ENCODE measurements at places on chromosomes 3 and 15.

- DNase-seq: no peak
Measured at GRCh38 chr3:126946405-126946804, 36.5 kb upstream of the PLXNA1 start.

DNA sequence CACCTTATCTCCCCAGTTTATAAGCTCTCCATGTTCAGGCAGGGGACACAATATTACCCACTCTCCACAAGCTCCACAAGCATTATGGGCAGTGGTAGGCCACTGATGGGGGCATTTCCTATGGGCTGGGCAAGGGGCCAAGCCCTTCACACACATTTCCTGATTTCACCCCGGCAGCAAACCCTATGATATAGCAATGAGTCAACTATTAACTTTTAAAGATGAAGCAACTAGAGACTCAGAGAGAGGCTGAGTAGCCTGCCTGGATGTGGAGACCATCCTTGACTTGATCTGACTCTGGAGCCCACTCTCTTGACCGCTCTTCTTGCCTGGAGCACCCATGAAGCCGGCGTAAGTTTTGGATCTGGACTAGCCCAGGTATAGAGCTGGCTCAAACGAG, 27.4 kb downstream of the FOXL2NB start:
- no peak for DNase-seq

GRCh38 chr3:123508178-123508577, 59.3 kb upstream of the ADCY5 start:
- DNase-seq: no peak

DNA sequence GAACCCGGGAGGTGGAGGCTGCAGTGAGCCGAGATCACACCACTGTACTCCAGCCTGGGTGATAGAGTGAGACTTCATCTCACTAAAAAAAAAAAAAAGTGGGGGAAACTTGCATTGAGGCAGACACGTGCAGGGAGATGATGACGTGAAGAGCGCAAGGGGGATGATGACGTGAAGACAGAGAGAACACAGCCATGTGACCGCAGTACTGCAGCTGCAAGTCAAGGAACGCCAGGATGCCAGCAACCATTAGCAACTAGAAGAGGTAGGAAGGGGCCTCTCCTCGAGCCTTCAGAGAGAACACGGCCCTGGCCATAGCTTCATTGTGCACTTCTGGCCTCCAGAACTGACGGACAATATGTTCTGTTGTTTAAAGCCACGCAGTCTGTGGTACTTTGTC, 28.3 kb downstream of the RFT1 start:
- no peak for DNase-seq

DNA sequence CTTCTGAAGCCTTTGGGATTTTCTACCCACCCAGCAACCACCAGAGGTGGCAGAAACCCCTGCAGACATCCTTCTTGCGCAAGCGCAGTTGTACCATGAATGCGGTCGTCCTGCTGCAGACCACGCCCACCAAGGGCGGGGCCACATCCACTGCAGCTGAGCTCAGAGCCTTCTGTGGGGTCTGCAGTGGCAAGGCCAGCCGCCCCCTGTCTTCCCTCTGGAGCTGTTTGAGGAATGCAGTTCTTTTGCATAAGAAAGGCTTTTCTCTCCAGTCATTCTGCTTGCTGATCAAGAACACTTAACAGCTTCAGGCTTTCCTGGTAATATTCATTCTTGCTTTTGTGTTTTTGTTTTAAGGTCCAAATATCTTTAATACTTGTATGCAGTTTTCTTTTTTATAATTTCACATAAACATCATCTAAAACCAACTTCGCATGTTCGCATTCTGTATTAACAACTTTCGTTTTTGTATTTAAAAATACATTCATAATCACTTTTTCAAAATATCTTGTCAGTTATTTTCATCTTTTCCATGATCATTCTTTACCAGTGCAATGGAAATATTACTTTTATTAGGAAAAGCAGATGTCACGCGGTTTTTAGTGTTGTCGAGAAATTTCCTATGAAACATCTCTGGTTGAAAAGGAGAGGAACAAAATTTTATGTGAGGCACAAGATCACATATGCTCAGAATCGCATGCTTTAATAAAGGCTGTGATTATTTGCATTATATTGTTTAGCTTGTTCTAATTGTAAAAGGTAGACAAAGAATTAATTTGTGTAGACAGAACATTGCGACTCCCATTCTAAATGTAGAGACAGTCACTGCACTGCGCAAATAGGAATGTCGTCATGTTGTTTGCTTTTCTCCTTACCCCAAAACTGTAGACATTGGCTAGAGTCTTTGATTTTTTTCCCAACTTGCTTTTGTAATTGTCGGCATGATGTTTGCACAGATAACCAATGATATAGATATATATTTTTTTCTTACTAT, 98.1 kb upstream of the SNRPN start:
- DNase-seq: no peak

DNA sequence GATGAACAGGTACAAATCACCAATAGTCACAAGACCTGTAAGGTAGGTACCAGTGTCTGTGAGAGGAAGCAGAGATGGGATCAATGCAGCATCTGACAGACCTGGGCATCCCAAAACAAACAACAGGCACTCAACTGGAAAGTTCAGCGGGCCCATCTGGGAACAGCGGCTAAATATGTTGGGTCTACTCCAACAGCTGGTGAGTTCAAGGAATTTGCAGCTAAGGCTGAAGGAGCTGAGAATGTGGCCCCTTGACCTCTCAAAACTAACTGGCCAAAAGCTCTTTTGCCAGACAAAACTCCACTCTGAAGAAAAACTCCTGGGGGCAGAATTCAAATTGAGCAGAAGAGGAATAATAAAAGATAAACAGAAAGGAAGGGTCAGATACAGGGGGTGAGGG, 24.4 kb downstream of the AVEN start:
- DNase-seq: no peak

GRCh38 chr3:141959589-141960554, 83.4 kb downstream of the ATP1B3 start:
- no peak for DNase-seq

GRCh38 chr3:149443545-149443912, 31.0 kb upstream of the TM4SF4 start:
- no peak for DNase-seq

- DNase-seq: no peak
Measured at GRCh38 chr15:40314723-40315276, 7.1 kb upstream of the PLCB2 start.

- DNase-seq: no peak
Measured at GRCh38 chr3:149462581-149463011, 11.9 kb upstream of the TM4SF4 start.

GRCh38 chr3:105907777-105908176, 39.0 kb upstream of the CBLB start:
- no peak for DNase-seq

- DNase-seq: no peak
Measured at GRCh38 chr3:102419786-102420185, 15.0 kb upstream of the ZPLD1 start.

DNA sequence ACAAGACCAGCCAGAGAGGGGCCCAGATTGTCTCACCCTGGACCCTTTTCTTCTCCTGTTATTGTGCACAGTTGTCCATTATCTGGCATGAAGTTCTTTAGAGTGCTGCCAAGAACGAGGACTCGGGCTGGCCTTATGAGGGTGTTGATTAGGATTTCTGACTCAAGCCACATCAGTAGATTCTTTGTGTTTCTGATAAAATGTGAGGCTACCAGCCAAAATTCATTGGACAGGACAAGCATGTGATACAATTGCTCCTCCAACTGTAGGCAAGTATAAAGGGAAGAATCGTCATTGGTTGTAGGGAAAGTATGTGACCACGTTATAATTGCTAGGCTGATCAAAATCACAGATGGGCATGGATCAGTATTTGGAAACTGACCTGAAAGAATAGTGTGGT, 99.2 kb upstream of the TMC3 start:
- no peak for DNase-seq

- no peak for DNase-seq
Measured at GRCh38 chr3:77939726-77940125, 899.8 kb downstream of the ROBO2 start.
